ENCODE measurements at places on chromosomes 1 and 21. TPM values are rescaled to one million over a fixed set of nuclear protein-coding genes. Genes with fewer than 3 reads are reported as not detected.

The CLCA1 gene
- not detected for total RNA-seq

The CACNA1S gene
- total RNA-seq: not detected

The WDTC1 gene
- total RNA-seq: 43.0 TPM

The TMOD4 gene
- 1.2 TPM for total RNA-seq

Measured in activated naive CD8-positive, alpha-beta T cell treated with anti-CD3 and anti-CD28 coated beads, Interleukin-2, amount 10 ng/mL, durations not matched to agents 7 days and 5 days (primary cell).